Effector memory CD4-positive, alpha-beta T cell (primary cell): ENCODE measurements at places on chromosomes 7 and 10.

GRCh38 chr10:104449391-104449790, 95.8 kb downstream of the CFAP58 start:
- H3K4me3 ChIP-seq: no peak overlapping the region
- H3K36me3 ChIP-seq: no peaks in the 10 kb centered on the region
- DNase-seq: no peak
- H3K27me3 ChIP-seq: peaks cover 3% of the 10 kb centered on the region
- H3K4me1 ChIP-seq: no peaks in the 10 kb centered on the region

GRCh38 chr10:111821871-111822270, 361.7 kb downstream of the GPAM start:
- H3K36me3 ChIP-seq: no peaks in the 10 kb centered on the region
- no peaks in the 10 kb centered on the region for H3K4me1 ChIP-seq

DNA sequence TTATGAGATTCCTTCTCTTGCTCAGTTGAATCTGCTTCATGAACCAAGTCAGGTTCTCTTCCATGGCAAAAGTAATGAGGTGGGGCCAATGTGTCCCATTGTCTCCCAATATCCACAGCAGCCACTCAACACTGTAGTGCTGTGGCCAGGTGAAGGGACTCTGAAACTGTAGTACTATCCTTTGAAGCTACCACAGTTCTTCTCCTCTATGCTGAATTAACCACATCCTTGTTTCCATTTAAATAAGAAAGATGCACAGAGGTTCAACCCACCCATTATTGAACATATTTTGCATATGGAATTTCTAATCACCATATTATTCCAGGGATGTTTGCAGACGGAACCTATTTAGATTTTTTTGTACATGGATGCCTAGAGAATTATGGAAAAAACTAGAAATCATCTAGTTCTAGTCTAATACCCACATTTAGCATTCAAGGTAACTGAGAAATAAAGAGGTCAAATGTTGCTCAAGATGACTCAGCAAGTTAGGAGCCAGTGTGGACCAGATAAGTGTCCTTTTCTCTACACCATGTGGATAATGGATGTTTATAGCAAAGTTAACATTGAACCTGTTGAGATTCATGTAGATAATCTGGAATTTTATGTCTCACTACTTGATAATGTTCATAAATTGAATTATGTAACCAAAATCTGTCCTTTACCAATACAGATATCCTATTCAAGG, 64.5 kb downstream of the LRRTM3 start:
- no peak for DNase-seq
- no peak overlapping the region for H3K27ac ChIP-seq
- H3K27me3 ChIP-seq: no peaks in the 10 kb centered on the region
- no peaks in the 10 kb centered on the region for H3K4me1 ChIP-seq
- no peak overlapping the region for H3K4me3 ChIP-seq

GRCh38 chr7:36565792-36566356, 158.4 kb downstream of the AOAH start:
- no peaks in the 10 kb centered on the region for H3K36me3 ChIP-seq
- H3K27me3 ChIP-seq: no peaks in the 10 kb centered on the region
- no peak overlapping the region for H3K4me3 ChIP-seq
- H3K4me1 ChIP-seq: no peaks in the 10 kb centered on the region
- no peak overlapping the region for H3K27ac ChIP-seq
- no peak for DNase-seq

GRCh38 chr7:157411580-157411979, 74.8 kb downstream of the DNAJB6 start:
- H3K36me3 ChIP-seq: peaks cover 11% of the 10 kb centered on the region
- H3K4me3 ChIP-seq: no peak overlapping the region
- peak overlapping the region; percentile 48 for H3K27ac ChIP-seq

GRCh38 chr7:39810710-39811109, 139.3 kb upstream of the CDK13 start:
- no peak for DNase-seq
- no peaks in the 10 kb centered on the region for H3K36me3 ChIP-seq
- H3K27me3 ChIP-seq: no peaks in the 10 kb centered on the region
- H3K4me3 ChIP-seq: no peak overlapping the region
- no peak overlapping the region for H3K27ac ChIP-seq
- H3K4me1 ChIP-seq: no peaks in the 10 kb centered on the region

- H3K4me3 ChIP-seq: no peak overlapping the region
- no peaks in the 10 kb centered on the region for H3K27me3 ChIP-seq
- DNase-seq: no peak
Measured at GRCh38 chr10:47024046-47024322, 112.8 kb downstream of the PTPN20 start.

DNA sequence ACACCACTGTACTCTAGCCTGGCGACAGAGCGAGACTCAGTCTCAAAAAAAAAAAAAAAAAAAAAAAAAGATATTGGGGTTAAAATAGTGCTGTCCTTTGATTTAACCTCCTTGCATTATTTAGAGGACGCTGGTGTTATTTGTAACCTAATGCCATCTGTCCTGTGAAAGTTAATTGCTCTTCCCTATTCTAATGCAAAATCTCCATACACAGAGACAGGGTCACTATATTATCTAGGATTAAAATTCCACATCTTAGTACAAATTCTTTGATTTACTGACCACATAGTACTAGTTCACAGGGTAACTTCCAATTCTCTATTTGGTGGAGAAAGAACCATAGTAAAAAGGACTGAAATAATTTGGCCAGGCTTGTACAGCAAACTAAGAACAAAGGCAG, 184.2 kb upstream of the STEAP4 start:
- H3K36me3 ChIP-seq: no peaks in the 10 kb centered on the region
- no peak overlapping the region for H3K27ac ChIP-seq
- DNase-seq: no peak
- no peaks in the 10 kb centered on the region for H3K4me1 ChIP-seq
- no peaks in the 10 kb centered on the region for H3K27me3 ChIP-seq
- no peak overlapping the region for H3K4me3 ChIP-seq

DNA sequence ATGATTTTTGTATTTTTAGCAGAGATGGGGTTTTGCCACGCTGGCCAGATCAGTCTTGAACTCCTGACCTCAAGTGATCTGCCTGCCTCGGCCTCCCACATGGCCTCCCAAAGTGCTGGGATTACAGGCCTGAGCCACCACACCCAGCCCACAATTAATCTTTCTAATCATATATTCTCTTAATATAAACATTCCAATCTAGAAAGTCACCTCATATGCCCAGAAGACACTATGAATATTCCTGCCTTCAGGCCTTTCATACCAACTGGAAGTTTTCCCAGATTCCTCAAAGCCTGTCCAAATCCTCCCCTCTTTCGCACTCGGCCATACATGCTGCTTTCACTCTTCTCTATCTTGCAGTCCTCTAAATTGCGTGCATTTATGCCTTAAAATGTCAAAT, 32.6 kb downstream of the PDZD8 start:
- no peak overlapping the region for H3K27ac ChIP-seq
- peaks cover 4% of the 10 kb centered on the region for H3K36me3 ChIP-seq
- DNase-seq: no peak
- no peak overlapping the region for H3K4me3 ChIP-seq
- no peaks in the 10 kb centered on the region for H3K4me1 ChIP-seq

DNA sequence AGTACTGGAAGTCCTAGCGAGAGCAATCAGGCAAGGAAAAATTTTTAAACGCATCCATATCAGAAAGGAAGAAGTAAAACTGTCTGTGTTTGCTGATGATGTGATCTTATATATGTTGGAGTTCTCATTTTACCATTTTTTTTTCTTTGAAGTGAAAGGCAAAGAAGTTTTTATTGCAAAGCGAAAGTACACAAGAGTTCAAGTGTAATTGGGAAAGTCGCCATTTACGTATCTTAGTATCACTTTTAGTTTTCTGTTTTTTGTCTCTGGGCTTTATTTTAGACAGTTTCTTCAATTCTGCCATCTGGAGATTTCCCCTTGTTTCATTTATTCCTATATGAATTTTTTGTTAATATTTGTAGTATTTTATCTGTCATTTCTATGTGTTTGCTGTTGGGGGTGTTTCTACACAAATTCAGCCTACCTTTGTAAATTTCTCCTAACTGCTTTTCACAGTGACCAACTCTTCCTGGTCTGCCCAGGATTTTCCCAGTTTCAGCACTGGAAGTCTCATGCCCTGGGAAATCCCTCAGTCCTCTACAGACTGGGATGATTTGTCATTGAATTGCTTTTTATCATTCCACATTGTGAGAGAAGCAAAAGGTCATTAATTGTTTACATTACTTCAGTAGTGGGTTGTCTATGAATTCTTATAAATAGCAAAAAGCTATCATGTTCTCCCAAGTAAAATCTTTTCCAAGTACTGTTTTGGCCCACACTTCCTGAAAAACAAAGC, 23.2 kb downstream of the BET1 start:
- no peaks in the 10 kb centered on the region for H3K4me1 ChIP-seq
- no peak overlapping the region for H3K27ac ChIP-seq
- H3K4me3 ChIP-seq: no peak overlapping the region
- no peaks in the 10 kb centered on the region for H3K27me3 ChIP-seq
- no peak for DNase-seq
- H3K36me3 ChIP-seq: no peaks in the 10 kb centered on the region

DNA sequence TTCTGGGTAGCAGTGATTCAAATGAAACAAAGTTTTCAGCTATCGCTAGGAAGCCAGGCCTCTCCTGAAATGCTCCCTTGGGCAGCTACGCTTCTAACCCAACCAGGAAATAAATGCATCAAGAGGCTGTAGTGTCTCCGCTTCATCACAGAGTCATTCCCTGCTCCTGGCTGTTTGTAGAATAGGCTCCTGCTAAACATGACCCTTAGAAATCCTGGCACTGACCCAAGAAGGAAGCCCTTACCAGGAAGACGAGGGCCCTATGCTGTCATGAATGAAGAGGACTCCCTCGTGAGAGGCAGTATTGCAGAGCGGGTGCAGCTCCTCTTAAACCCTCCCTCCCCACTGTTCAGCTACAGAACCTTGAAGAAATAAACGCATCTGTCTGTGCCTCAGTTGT, 48.3 kb downstream of the NOD1 start:
- no peaks in the 10 kb centered on the region for H3K4me1 ChIP-seq
- no peak overlapping the region for H3K27ac ChIP-seq
- H3K4me3 ChIP-seq: no peak overlapping the region
- no peak for DNase-seq
- H3K36me3 ChIP-seq: peaks cover 28% of the 10 kb centered on the region

GRCh38 chr7:124089621-124090020, 56.8 kb upstream of the TMEM229A start:
- H3K36me3 ChIP-seq: no peaks in the 10 kb centered on the region
- no peaks in the 10 kb centered on the region for H3K27me3 ChIP-seq
- H3K4me3 ChIP-seq: no peak overlapping the region
- H3K4me1 ChIP-seq: no peaks in the 10 kb centered on the region
- DNase-seq: no peak

- no peaks in the 10 kb centered on the region for H3K36me3 ChIP-seq
- no peak for DNase-seq
- H3K27me3 ChIP-seq: peaks cover 47% of the 10 kb centered on the region
- peaks cover 9% of the 10 kb centered on the region for H3K4me1 ChIP-seq
Measured at GRCh38 chr10:117135026-117135372, 3.1 kb downstream of the VAX1 start.

DNA sequence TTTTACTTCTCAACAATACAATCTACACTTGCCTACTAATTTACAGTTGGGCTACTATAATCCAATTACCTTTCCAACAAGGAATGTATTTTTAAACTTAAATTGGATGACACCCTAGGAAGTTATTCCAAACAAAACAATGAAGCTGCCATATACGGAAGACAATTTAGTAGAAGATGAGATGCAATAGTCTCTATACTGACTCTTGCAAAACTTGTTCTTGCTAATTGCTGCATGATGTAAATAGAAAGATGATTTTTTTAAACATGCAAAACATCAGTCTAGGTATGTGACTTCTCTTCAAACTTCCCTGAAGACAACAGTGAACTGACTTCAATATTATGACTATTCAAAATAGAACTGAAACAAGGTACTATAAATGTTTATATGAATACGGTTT, 17.6 kb downstream of the NT5C3A start:
- no peaks in the 10 kb centered on the region for H3K27me3 ChIP-seq
- H3K36me3 ChIP-seq: no peaks in the 10 kb centered on the region
- no peak for DNase-seq
- no peak overlapping the region for H3K27ac ChIP-seq

DNA sequence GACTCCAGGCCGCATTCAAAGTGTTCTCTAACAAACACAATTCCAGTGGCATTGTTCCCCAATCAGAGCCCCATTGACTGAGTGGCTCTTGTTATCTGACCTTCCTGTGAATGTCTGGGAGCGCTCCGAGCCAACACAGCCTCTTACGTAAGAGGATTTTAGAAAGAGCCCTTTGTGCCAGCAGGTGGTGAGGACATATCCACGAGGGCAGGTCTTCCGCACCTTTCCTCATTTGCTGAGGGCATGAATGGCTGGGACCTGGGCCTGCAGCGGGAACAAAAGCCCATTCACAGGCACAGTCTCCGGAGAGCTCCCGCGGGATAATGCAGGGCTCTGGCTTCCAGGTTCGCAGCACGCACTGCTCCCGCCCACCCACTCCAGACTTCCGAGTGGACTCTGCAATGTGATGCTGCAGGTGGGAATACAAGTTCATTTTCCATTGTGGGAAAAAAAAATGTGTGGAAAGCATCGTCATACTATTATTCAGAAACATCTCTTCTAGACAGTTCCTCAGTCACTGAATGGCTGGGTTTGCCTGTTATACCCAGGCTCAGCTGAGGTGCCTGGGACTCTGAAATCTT, 295.0 kb upstream of the IGFBP3 start:
- no peaks in the 10 kb centered on the region for H3K36me3 ChIP-seq
- no peaks in the 10 kb centered on the region for H3K4me1 ChIP-seq
- H3K27me3 ChIP-seq: no peaks in the 10 kb centered on the region
- no peak for DNase-seq

- DNase-seq: no peak
- no peak overlapping the region for H3K4me3 ChIP-seq
- peaks cover 4% of the 10 kb centered on the region for H3K36me3 ChIP-seq
Measured at GRCh38 chr7:142872106-142872675, 13.4 kb downstream of the TRPV6 start.

GRCh38 chr7:42338916-42339540, 102.0 kb upstream of the GLI3 start:
- H3K4me3 ChIP-seq: no peak overlapping the region
- DNase-seq: no peak
- no peaks in the 10 kb centered on the region for H3K27me3 ChIP-seq
- no peak overlapping the region for H3K27ac ChIP-seq
- H3K4me1 ChIP-seq: no peaks in the 10 kb centered on the region
- no peaks in the 10 kb centered on the region for H3K36me3 ChIP-seq

DNA sequence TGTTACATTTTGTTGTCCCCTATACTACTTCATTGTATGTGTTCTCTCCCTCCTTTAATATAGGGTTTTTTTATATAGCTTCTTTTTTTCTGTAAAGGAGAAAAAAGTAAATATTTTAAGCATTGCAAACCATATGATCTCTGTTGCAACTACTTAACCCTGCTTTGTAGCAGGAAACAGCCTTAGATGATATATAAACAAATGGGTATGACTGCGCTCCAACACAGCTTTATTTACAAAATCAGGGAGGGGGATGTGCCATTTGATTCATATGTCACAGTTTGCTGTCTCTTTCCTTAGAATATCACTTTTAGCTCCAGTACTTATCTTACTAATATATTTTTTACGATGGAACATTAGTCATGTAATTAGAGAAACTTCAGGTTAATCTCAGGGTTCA, 155.2 kb upstream of the GNAI1 start:
- H3K4me1 ChIP-seq: no peaks in the 10 kb centered on the region
- H3K27me3 ChIP-seq: no peaks in the 10 kb centered on the region
- no peak overlapping the region for H3K27ac ChIP-seq
- H3K4me3 ChIP-seq: no peak overlapping the region
- no peak for DNase-seq
